ENCODE measurements at places on chromosomes 5 and 9. TPM values are rescaled to one million over a fixed set of nuclear protein-coding genes. Genes with fewer than 3 reads are reported as not detected.

DNA sequence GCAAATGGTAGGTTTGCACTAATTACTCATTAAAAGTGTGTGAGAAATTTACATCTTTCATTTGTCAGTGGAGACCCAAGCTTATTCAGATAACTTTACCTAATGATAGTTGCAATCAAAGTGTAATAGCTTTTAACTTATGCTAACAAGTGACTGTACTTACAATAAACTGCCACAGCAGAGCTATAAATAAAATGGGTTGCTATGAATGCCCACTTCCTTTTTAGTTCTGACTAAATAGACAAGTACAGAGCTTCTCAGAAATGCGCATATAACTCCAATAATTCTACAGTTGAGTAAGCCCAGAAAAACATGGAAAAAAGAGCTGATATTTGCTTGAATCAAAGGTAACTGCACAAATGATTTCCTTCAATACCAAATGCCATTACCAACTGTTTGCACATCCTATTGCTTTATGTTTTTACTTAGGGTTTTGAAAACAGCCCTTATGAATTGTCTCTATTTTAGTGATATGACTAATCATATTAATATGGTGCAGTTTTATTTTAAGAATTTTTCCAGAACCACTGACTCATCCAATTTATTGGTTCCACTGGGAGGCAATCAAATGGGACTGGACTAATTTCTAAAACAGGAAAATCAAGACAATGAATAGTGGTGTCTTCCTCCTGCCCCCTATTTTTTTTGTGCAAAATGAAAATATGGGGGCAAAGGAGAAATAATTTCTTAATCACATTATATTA, 84.1 kb downstream of the PPP2R2B start:
- DNase-seq, result peak; percentile 11

Gene MRPL36
- 73.6 TPM for total RNA-seq

Gene C9orf78
- total RNA-seq, result 50.4 TPM

DNA sequence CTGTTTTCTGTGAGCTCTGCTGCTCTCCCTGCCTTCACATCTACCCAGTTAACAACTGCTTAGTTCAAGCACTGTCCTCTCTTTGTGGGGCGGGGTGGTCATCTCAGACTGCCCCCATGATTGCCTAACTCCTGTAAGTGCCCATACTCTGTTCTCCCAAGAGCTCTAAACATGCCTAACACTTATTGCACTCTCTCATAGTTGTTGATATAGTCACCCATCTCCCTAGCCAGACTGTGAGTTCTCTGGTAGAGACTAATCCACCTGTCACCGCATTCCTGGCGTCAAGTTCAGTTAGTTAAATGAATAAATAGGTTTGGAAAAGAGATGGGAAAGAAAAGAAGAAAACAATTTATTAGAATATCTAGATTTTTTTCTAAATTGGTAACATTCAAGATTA, 18.3 kb upstream of the MUSK start:
- DNase-seq, result no peak
